CD4-positive, alpha-beta T cell treated with Interleukin-4 for 4 hours (primary cell): ENCODE measurements at places on chromosomes 1 and 21.

DNA sequence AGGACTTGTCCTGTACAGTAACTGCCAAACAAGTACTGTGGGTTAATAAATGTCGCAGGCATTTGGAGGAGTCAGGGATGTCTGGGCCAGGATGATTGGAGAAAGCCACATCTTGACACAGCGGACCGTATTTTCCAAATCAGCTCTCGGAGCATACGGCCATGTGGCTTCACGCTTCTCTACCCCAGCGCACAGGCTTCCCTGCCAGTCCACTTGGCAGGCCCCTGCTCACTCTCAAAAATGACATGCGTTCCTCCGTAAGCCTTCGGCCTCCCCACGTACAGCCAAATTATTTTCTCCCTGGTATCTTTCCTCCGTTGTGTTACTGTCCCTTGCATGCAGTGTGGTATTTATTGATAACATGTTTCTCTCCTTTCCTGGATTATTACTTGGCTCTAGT is 7.2 kb upstream of the LRRC38 start:
- no peak for DNase-seq

DNA sequence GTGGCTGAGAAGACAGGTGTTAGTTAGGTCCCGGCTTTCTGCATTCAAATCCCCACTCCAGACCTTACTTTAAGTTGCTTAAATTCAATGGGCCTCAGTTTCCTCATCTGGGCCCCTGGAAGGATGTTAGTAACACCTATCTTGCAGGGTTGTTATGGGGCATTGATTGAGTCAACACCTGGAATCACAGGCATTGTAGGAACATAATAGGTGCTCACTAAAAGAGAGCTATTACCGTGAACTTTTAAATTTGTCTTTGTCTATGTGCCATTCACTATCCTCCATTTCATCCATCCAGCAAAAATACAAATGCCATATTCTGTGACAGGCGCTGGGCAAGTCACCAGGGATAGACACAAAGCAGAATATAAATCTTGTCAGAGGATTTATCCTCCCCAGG is 10.5 kb upstream of the MAPKAPK2 start:
- DNase-seq = no peak

GRCh38 chr1:50704126-50704525 is 255.9 kb downstream of the FAF1 start:
- DNase-seq = peak; percentile 30

DNA sequence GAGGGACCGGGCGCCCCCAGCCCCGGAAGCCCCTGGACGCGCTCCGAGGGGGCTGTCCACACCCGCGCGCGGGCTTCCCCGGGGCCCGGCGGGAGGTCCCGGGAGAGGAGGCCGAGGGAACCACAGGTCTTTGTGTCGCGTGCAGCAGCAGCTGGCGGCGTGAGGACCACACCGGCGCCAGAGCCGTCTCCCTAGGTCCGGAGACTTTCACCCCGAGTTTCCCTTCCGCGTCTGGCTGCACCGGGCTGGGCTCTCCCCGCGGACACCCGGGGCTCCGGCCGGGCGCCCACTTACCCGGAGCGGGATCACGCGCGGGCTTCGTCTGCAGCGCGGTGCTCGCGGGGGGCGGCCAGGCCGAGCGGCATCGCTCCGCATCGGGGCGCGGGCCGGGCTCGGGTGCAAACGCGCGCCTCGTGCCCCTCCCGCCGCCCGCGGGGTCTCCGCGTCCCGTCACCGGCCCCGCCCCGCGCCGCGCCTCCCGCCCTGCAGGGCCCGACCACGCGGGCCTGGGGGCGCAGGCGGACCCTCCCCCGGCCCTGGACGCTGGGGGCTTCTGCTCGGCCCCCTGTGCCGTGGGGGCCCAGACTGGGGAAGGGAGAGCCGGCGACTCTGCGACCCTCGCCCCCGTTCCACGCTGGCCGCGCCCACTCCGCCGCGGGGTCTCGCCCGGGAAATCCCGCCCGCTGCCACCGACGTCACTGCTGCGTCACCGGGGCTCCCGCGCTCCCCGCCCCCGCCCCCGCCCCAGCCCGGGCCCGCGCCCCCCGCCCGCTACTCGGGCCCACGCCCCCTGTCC is at the start of gene GNG4:
TSS of gene GNG4 (minus strand) at position 417 of the 796 bp plus-strand sequence. CDS start 65,946 bp downstream, outside the sequence.
- no peak for DNase-seq

DNA sequence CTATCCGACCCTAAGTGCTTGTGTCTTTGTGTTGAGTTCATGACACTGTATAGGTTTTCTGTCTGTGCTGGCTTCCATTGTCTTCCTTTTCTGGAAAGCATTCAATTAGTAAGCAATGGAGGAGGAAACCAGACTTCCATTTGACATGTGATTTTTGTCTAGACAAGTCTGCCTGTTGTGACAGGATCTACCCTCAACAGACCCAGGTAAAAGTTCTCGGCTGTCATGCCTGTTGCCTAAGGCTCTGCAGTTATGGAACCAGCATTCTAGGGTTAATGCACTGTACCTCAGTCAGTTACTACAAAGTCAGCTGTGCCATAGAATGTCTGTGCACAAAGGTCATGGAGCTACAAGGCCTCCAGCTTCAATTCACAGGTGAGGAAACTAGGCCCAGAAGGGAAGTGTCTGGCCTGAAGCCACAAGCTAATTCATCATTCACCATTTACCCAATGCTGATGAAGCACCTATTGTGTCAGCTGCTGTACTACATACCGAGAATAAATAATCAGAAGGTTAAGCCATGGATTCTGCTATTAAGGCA is 72.3 kb downstream of the PLPP3 start:
- no peak for DNase-seq

DNA sequence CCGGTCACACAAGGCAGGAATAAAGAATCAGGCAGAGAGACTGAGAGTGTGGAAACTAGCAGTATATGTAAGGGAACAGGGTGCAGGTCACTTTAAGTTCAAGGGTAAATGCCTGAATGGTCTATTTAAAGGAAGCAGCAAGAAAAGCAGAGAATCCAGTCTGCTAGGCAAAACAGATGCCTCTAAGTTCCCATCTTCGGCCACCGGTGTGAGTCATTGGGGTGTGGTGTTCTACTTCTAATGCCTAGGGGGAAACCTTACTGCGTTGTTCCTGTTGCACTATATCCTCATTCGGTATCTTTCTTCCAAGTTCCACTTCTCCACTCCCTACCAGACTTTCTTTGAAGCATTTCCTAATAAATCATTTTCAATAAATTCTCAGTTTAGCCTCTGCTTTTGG is 259.9 kb downstream of the HHIPL2 start:
- DNase-seq = no peak

DNA sequence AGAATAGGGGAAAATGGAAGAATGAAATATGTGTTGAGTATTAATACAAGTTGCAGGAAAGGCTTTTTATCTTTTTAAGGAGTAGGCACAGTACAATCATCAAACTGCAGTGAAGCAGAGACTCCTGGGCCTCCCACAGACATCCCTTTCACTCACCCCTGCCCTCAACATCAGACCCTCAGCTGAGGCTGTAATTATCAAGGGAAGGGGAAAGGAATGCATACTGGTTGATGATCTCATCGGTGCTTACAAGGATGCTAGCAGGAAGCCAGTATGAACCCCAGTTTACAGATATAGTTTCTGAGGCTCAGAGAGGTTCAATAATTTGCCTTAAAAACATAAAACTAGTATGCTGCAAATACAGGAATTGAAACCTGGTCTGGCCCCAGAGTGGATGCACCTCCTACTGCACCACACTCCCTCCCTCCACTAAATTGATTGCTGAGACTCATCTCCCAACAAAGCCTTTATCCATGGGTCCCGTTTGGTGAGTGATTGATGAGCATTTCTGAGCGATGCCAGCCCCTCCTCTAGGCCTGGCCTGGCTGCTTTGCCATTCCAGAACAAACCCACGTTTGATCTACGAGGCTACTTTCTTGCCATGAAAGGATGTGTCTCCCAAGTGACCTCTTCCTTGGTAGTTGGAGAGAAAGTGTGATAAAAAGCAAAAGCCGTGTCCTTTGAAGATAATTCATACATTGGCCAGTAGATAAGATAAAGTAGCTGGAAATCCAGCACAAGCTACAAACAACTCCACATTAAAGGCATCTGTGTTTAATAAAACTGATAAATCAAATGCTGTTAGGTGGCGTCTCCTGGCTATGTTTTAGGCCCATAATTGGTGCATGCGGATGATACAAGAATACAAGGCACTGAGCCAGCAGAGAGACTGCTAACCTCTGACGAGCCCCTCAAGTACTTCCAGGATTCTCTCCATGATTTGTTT is 233.9 kb upstream of the CAMK1G start:
- DNase-seq = no peak

DNA sequence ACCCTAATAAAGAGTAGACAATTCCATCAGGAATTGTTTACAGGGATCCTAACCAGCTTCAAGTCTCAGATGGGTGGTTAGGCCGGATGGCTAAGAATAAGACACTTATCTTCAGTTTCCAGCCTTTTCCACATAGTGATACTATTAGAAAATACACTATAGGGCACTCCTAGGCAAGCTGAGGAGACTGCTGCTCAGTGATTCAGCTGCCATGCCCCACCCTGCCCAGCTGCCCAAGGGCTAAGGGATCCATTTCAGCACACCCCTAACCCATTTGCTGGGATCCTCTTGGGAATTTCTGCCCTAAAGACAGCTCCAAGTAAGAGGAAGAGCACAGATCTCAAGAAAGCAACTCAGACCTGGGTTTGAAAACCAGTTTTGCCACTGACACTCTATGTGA is 31.9 kb downstream of the PLPP3 start:
- no peak for DNase-seq

DNA sequence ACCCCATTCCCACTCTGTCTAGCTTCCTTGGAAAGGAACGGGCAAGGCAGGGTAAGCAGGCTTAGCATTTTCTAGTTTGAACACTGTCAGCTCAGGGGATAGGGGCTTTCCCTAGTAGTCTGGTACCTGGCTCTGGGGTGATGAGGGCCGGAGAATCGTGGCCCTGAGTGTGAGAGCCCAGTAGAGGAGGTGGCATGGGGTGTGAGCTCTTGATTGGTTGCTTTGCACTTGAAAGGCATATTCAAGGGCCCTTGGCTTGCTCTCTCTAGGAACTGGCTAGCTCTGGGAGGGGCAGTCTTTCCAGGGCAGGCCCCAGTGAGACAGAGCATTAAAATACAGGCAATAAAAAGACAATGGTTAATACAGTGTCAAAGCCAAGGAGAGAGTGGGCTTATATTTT is 10.8 kb upstream of the EXTL1 start:
- no peak for DNase-seq

DNA sequence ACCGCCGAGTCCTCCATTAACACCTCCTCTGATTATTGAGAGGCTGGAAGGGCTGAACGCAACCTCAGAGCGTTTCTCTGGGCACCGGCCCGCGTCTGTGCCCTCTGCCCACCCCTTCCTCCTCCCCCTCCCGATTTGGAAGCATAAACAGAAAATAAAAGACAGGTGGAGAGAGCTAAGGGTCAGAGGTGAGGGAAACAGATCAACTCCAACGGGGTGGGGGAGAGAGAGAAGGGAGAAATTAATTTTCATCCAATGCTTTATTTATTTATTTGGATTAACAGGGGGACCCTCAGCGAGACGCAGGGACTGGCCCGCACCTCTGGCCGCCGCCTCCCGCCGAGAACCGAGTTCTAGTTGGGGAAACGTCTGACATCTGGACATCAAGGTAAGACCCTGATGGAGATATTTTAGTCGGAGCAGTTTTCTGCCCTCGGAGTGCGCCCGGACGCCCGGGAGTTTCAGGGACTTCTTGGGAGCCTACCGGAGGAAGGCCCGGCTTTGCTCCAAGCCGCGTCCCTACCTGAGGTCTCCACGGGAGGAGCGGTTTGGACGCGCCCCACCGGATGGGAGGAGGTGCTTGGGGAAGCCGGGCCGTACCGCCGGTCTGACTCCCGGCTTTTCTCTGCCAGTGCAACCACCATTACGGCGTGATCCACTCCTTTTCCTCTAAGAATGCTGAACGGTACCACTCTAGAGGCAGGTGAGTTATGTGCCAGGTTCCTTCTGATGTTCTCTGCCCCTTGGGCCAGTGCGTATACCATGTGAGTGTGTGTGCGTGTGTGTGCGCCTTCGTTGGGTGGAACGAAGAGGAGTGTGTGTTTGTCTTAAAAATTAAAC is 5.1 kb upstream of the LHX9 start:
- no peak for DNase-seq

- no peak for DNase-seq
These were observed 70.4 kb upstream of the LYST start for GRCh38 chr1:235937123-235937522.

- DNase-seq = no peak
These were observed 521.1 kb downstream of the ADGRL2 start for GRCh38 chr1:82321794-82322193.

DNA sequence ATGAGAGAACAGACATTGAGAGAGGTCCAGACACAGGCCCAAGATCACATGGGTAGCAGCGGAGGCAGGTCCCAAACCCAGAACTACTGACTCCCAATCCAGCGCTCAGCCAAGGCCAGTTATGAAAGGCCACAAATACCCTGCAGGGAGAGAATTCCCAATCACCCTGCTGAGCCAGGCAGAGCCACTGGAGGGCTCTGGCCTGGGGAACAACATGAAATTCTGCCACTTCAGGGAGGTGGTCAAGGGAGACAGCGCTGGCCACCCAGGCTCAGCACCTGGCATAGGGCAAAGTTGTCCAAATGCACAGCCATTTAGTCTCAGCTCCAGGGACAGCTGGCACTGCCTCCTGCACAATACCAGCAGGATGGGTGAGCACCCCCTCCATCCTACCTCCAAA is 27.5 kb downstream of the SLC9A1 start:
- DNase-seq = no peak

DNA sequence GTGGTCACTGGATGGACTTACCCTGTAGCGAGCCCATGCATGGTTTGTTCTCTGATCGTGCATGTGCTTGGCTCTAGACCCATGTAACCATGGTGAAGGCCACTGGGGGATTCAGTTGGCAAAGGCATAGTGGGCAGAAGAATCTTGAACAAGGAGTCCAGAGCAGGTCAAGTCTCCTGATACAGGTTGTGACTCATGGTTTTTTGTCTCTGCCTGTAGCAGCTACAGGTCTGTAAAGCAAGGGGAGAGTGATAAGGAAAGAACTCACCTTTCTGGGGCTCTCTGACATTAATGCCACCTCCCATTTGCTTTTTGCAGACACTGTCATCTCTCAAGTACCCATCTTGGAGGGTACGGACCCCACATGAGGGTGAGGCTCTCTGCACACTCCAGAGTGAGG is 153.4 kb upstream of the CAMK1G start:
- DNase-seq = no peak

DNA sequence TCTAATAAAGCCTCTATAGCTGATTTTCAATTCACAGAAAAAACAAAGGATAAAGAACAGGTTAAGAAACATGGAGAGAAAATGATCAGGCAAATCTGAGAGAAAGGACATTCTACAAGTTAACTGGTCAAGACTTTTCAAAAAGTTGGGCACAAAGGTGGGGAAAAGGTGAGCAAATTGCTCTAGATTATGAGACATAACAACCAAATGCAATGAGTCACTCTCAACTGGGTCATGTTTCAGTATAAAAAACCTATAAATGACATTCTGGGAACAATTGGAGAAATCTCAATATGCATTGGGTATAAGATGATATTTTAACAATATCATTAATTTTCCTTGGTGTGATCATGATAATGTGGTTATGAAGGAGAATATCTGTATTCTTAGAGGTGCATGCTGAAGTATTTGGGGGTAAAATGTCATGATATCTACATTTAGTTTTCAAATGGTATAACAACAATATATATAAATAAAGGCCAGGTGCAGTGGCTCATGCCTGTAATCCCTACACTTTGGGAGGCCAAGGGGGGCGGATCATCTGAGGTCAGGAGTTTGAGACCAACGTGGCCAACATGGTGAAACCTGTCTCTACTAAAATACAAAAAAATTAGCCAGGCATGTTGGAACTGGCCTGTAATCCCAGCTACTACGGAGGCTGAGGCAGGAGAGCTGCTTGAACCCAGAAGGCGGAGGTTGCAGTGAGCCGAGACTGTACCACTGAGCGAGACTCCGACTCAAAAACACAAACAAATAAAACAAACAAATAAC is 27.0 kb downstream of the ANKRD13C start:
- DNase-seq = no peak
